Posterior vena cava (tissue), 2 donors: ENCODE measurements at places on chromosomes 3 and 15. TPM values are rescaled to one million over a fixed set of nuclear protein-coding genes. Genes with fewer than 3 reads are reported as not detected.

GRCh38 chr3:179853176-179853575 is 183.6 kb downstream of the PEX5L start:
- DNase-seq, result no peak

Gene OIP5
- total RNA-seq, result 0.56 TPM

Gene IL16
- 21.8 TPM for total RNA-seq

DNA sequence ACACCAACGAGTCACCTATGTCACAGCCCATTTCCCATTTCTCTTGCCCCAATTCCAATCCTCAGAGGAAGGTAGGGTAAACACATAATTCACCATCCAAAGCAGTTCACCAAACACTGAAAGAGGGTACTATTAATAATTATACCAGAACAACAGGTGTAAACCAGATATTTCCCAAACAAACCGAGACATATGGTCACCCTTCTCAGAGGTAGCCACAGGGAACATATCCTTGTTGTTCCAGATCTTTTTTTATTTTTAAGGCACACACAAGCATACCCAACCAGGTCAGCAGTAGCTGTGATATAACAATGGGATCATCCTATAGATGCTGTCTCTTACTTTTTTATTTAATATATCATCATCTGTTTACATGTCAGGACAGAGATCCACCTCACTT is 24.7 kb downstream of the MAGI1 start:
- no peak for DNase-seq

DNA sequence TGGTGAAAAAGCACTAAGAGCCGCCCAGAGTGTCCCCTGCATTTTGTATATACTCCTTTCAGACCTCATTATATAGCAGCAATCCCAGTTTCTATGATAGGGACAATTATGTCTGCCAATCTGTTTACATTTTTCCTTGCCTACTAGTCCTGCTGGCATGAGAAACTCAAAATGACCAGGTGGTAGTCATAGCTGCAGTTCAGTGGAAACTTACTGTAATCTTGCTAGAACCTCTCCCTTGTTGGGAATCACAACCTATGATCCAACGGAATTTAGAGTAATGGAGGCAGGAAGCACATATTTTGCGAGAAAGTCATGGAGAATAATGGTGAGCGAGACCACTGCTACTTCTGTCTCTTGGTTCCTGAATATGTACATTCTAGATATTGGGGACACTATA is 28.6 kb upstream of the MINAR1 start:
- DNase-seq, result no peak

Gene LIPC
- total RNA-seq, result 0.14 TPM

Gene ASB14
- not detected for total RNA-seq

DNA sequence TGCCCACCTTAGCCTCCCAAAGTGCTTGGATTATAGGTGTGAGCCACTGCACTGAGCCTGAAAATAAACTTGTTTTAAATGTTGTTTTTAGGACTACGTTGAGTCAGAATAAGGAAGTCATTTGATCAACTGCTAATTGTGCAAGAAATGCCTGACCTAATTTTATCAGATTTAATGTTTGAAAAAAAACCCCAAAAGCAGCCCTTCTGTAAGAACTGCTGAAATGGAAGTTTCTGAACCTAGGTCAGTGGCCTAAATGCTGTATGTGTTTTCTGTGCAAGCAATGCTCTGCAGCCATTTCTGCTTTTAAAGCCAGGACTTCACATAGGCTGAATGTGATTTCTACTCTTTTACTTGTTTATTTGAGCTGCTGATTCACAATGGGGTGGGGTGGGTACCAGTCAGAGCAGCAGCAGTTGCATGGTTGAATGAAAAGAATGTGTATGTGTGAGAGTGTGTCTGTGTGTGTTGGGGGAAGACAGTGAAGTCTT is 6.6 kb downstream of the GPX1 start:
- no peak for DNase-seq

- DNase-seq, result peak; percentile 26
Measured at GRCh38 chr15:67070150-67070549, 4.7 kb downstream of the SMAD3 start.

- DNase-seq, result no peak
Measured at GRCh38 chr3:159645874-159646273, 342.8 kb upstream of the IL12A start.

GRCh38 chr3:159904455-159904854 is 84.2 kb upstream of the IL12A start:
- no peak for DNase-seq

GRCh38 chr3:151318313-151318712 is 1.7 kb upstream of the GPR87 start:
- no peak for DNase-seq

Gene PLXNB1
- total RNA-seq, result 76.7 TPM

GRCh38 chr3:152376351-152377183 is 107.8 kb downstream of the MBNL1 start:
- no peak for DNase-seq

Gene ACAA1
- 29.8 TPM for total RNA-seq

Gene MCTP2
- total RNA-seq, result 3.7 TPM

Gene ADAMTS7
- total RNA-seq, result 8.9 TPM

Gene GABRR3
- total RNA-seq, result not detected

DNA sequence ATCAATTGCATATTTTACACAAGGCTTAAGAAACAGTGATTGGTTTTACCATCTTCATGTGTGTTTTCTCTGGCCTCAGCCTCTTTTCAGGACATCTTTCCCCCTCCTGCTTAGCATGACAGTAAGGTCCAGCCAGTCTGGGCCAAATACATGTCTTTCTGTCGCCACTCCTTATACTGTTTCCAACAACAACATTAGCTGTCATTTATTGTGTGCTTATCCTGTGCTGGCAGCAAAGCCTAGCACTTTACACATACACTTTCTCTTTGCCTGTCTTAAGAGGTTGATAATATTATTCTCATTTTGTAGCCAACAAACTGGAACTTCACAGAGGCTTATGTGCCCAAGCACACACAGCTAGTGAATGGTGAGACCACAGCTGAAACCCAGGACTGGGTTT is 37.8 kb downstream of the B3GALNT1 start:
- no peak for DNase-seq

- DNase-seq, result no peak
Measured at GRCh38 chr3:79871656-79872055, 103.9 kb upstream of the ROBO1 start.

- DNase-seq, result no peak
Measured at GRCh38 chr15:45156744-45157455, 27.1 kb downstream of the DUOX1 start.

- no peak for DNase-seq
Measured at GRCh38 chr3:194760494-194761137, 74.9 kb downstream of the FAM43A start.

Gene FSIP1
- total RNA-seq, result 0.69 TPM

Gene FBXW12
- not detected for total RNA-seq

GRCh38 chr15:38557921-38558320 is 6.7 kb downstream of the RASGRP1 start:
- DNase-seq, result no peak

DNA sequence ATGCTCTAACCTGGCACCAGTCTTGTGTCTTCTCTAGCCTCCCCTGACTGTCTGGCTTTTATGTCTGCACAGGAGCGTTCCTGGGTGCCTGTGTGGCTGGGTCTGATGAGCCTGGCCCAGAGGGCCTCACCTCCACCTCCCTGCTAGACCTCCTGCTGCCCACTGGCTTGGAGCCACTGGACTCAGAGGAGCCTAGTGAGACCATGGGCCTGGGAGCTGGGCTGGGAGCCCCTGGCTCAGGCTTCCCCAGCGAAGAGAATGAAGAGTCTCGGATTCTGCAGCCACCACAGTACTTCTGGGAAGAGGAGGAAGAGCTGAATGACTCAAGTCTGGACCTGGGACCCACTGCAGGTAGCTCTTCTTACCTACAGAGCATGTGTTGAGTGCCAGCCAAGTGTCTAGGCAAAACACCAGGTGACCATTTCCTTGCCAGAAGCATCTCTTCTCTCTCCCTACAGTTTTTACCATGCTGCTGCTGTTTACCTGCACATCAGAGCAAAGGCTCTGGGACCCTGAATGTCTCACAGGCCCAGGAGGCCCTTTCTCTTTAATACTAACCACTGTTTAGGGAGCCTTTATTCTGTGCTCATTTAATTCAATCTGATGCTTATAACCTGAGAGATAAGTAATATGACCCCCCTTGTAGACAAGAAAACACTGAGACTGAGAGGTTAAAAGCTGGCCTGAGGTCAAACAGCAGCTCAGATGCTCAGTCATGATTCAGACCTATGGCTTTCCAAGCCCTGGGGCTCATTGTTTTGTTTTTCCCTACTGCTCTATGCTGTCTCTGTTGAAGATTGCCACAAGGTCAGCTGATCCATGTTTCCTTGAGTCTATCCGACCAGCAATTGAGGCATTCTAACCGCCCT is 10.4 kb downstream of the PODXL2 start:
- peak; percentile 55 for DNase-seq

DNA sequence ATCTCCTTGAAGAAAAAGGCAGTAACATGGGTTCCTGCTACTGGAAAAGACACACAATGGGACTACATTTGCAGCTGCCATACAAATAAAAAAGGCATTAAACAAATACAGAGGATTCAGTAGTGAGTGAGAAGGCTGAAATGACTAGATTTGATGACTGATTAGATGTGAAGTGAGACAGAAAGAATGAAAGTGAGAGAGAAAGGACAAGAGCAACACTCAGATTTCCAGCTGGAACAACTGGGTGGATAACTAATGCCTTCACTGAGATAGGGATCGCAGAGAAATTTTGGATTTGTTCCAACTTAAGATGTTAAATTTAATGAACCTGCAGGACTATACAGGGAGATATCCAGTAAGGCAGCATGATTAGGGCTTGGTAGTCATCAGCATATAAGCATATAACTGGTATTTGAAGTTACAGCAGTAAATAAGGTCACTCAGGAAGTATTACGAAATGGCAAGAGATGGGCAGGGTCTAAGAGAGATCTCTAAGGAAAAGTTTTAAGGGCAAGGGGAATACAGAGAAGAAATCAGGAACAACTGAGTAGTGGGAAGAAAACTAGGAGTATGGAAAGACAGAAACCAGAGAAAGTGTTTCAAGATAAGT is 8.2 kb downstream of the OSBPL11 start:
- DNase-seq, result no peak

Gene CHD2
- 104 TPM for total RNA-seq

GRCh38 chr3:195043607-195044339 is 227.2 kb downstream of the XXYLT1 start:
- peak; percentile 37 for DNase-seq

Gene CCR3
- not detected for total RNA-seq

GRCh38 chr3:180142041-180142440 is 105.3 kb upstream of the PEX5L start:
- no peak for DNase-seq

GRCh38 chr3:129195731-129196256 is 12.1 kb upstream of the CNBP start:
- peak; percentile 85 for DNase-seq

- no peak for DNase-seq
Measured at GRCh38 chr3:184058029-184058428, 5.2 kb downstream of the HTR3C start.

Gene RHOV
- not detected for total RNA-seq

Gene TAGLN3
- not detected for total RNA-seq

- no peak for DNase-seq
Measured at GRCh38 chr15:74892313-74892712, 2.5 kb downstream of the MPI start.
